Fibroblast of the conjunctiva (primary cell): ENCODE measurements at places on chromosomes 12 and 14.

DNA sequence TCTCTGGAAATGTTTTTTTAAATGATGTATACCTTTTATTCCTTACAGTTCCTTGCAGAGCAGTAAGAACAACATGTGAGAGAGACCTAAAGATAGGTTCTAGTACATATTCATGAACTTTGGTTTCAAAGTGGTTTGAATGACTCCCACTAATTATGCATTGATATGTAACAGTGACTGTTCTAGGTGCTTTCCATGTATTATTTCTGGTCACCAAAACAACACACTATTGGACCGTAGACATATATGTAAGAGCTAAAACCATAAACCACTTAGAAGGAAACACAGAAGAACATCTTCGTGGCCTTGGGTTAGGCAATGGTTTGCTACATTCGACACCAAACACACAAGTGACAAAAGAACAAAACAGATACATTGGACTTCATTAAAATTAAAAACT, 37.9 kb downstream of the SOX5 start:
- no peak for DNase-seq

DNA sequence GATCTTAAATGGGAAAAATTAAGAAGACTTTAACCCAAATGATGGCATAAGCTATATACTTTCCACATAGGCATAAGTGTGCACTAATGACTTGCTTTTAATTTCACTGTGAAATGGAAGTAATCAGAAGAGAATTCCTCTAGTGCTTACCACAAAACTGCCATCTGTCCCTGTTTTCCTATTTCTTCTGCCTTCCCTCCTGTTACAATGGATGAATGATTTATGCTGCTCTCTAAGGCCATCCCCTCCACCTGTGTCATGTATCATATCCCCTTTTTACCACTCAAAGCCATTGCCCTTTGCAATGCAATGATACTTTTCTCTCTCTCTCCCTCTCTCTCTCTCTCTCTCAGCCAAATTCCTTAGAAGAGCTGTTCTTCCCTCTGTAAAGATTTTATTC, 109.1 kb downstream of the C12orf50 start:
- no peak for DNase-seq

- DNase-seq = no peak
Measured at GRCh38 chr14:68681256-68682011, 111.4 kb downstream of the ZFP36L1 start.

GRCh38 chr14:81797315-81797714, 263.7 kb upstream of the SEL1L start:
- DNase-seq = no peak

GRCh38 chr12:12803186-12803585, 10.0 kb upstream of the DDX47 start:
- peak; percentile 68 for DNase-seq

DNA sequence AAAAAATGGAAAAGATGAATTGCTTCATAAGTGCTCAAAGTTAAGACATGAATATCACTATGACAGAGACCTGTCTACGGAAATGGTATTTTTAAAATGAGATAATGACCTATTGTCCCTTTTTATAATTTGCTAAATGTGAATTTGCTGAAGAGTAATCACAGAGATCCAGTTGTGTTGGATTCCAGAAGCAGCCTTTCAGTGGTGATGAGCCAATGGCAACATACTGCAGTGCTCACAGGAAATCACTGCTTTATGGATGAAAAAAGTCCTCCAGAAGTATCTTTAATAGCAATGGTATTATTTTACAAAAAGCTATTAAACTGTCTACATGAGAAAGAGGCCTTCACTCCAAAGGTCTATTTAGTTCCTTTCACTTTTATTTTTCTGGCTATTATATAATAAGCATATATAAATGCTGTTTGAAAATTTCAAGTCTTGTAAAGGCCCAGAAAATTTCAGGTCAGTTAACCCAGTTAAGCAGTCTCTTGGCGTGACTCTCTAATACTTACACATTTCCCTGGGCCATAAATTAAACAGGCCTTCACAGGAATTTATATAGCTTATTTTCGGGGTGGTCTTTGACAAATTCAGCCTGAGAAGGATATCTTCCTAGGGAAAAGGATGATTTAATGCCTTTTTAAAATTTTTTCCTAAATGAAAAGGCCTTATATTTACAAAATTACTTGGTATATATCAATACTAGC, 55.4 kb downstream of the KCNJ8 start:
- DNase-seq = no peak

DNA sequence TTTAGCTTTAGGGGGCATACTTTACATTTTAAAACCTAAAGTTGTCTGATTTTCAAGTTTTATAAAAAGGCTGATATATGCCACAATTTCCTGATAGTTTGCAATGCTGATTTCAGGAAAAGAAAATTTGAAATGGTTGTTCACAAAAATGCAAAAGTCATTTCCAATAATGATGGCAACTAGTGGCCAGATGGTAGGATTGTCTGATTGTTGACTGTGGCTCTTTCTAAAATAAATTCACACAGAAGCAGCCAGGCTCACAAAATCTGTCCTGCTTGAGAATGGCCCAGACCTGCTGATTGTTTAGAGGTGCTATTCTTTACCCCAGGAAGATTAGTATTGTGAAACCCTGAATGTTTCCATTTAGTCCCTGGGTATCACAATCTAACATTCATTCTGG, 220.3 kb downstream of the NELL2 start:
- DNase-seq = no peak

DNA sequence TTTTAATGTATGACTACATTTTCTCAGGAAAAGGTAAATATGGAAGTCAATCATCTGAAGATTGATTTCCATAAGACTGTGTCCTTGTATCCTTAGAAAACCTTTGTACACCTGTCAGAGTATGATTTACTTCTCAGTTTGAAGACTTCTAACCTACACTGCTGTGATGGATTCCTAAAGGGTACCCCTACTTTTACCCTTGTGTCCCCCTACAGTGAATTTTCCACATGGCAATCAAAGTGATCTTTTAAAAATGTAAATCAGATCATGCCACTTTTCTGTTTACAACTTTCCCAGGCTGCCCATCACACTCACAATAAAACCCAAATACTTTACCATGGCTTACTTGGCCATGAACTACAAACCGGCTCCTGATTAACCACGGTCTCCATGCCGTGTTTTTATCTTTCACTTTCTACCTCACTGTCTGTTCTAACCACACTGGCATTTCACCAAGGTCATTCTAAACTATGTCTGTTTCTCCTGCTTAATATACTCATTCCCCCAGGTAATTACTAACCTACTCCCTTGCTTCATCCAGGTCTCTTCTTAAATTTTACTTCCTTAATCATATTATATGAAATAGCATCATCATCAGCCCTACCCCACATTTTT, 8.1 kb downstream of the DNAI7 start:
- DNase-seq = no peak

DNA sequence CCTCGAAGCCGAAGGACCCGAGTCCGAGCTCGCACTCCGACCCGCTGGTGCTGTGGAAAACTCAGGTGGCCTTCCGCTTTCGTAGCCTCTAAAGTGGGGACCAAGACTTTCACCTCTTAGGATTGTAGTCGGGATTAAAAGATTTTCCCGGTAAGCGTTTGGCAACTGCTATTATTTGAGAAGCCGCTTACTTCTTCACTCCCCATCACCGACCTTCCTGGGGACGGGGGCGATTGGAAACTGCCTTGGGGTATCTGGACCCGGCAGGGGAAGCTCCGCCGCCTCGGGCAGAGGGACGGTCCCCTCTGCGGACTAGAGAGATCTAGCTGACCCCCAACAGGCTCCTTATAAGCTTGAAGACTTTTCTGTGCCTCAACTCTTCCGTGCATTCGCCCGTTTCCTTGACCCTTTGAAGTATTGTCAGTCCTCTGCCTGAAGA, 659 bp downstream of the TRAFD1 start:
- no peak for DNase-seq

- no peak for DNase-seq
Measured at GRCh38 chr14:53890611-53891101, 66.0 kb downstream of the BMP4 start.

DNA sequence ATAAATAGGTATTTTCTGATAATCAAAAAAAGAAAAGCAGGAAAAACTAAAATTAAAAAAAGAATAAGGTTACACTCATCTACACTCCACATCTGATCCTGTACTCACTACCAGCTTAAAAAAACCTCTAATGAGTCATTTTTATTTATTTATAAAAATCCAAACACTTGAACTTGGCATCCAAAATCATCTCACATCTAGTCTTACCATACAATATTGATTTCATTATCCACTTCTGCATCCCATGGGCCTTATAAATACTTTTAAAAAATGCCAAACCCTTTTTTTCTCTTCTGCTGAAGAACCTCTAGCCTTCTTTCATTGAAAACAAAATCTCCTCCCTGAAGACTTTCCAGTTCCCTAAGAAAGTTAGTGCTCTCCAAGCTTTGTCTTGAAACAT, 109.7 kb downstream of the TMTC3 start:
- DNase-seq = peak; percentile 62

- no peak for DNase-seq
Measured at GRCh38 chr12:89475203-89475990, 49.2 kb downstream of the GALNT4 start.

- peak; percentile 22 for DNase-seq
Measured at GRCh38 chr12:88185988-88186387, 43.9 kb downstream of the TMTC3 start.

GRCh38 chr12:32285489-32285888, 113.9 kb upstream of the FGD4 start:
- no peak for DNase-seq

- no peak for DNase-seq
Measured at GRCh38 chr12:75651342-75651695, 139.9 kb upstream of the KRR1 start.

- DNase-seq = no peak
Measured at GRCh38 chr14:102819176-102819628, 42.0 kb downstream of the TRAF3 start.

DNA sequence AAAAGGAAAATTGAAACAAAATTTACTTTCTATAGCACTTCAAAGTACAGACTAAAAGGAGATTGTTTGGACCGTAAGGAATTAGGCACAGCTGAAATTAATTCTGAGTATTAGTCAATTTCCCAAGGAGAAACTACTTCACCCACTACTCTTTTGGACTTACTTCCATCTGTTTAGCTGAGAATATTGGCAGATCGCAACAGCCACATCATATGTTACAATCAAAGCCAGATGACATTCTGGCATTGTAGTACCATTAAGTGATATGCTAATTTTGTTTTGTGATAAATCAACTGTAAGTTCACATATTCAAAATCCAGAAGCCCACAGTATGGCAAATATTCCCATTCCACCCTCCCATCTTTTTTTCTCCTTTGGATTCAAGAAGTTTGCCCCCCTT, 47.1 kb upstream of the ANKS1B start:
- peak; percentile 47 for DNase-seq

DNA sequence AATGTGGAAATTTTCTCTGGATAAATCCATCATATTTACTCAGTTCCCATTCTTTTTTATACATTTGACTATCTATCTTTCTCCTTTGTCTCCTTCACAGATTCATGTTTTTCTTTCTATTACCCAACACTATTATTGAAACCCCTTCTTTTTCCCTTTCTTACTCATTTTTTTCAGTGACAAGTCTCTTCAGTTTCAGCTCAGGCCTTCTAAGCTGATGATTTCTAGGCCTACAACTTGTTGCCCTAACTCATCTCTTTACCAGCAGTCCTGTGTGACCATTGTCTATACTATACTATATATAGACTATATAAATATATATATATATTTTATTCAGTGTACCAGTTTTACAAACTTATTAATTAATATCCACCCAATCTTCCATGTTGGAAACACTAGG, 31.8 kb downstream of the SLC16A7 start:
- DNase-seq = no peak

DNA sequence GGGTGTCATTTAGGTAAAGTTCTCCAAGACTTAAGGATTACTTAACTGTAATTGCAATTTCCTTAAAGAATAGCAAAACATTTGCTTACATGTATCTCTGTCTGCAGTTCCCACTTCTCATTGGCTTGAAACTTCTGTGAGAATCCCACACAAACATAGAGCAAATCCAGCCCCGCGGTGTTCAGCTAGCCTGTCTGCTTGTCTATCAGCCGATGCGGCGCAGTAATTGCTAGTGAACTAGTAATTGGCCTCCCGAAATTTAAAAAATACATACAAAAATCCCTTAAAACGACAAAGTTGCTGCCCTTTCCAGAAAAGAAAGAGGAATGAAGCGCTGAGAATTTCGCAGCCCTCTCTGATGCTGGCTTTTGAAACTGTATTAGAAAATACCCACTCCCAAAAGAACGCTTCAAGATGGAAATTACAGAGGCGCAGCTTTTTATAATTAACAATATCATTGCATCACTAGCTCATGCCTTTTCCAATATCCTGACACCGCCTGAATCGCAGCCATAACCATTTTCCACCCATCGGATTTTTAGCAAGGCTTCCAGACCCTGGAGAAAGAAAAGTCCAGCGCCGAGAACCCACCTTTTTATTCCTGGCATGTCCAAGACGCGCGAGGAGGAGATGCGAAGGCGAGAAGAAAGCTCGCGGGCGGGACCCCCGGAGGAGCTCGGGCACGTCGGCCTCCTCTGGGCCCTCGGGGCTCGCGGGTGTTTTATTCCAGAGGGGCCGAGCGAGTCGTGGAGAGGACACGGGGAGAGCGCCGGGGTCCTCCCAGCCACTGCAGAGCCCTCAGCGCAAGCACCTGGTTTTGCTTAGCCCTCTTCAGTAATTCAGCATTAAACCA, 646 bp downstream of the FBLN5 start:
- no peak for DNase-seq

- no peak for DNase-seq
Measured at GRCh38 chr12:104974626-104975290, 11.4 kb upstream of the NOPCHAP1 start.

DNA sequence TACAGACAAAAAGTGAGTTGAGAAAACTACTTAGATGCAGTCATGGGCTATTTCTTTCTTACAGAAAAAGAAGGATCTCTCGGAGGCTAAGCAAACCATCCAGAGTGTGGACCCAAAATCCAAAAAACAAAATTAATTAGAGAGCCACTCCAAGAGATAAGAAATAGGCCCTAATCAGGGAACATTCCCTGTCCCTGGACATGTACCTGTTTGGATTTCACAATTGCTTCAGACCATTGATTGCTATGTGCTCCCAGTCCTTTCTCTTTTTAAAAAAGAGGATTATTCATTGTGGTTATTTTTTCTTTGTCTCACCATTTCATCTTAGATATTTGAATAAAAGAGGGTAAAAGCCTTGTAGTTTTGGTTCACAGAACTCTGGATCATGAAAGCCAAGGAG, 549.9 kb downstream of the ETNK1 start:
- no peak for DNase-seq

- no peak for DNase-seq
Measured at GRCh38 chr12:93292213-93292612, 85.5 kb upstream of the NUDT4 start.

DNA sequence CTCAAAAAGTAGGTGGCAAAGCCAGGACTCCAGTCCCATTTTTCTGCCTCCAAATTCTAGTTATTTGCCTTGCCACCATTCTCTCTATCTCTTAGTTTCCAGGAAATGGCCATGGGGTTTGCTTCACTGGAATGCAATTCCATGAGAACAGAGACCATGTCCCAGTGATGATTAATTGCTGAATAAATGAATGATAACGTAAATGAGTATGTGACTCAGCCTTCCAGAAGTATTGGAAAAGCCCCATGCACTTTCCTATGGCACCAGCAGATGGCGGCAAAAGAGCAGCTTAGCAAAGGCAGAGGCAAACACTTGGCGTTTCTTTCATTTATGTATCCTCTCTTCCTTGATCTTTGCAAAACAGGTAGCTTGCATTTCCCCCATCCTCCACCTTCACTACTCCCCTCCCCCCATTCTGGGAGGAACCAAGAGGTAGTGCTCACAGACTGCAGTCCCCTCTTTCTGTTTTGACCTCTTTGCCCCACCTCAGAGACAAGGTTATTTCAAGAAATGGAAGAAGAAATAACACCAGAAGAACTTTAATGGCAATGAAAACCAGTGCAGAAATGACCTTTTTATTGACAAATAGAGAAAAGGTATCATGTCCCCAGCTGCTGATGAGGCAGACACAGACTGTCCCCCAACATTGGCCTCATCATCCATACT, 21.3 kb downstream of the TBX3 start:
- peak; percentile 70 for DNase-seq
